ENCODE measurements at places on chromosomes 6 and 20.
A peak's percentile ranks its signal among the peaks of the same experiment; 100 is the strongest.

- no peak for DNase-seq
Measured at GRCh38 chr20:1130058-1130694, 11.8 kb downstream of the PSMF1 start.

DNA sequence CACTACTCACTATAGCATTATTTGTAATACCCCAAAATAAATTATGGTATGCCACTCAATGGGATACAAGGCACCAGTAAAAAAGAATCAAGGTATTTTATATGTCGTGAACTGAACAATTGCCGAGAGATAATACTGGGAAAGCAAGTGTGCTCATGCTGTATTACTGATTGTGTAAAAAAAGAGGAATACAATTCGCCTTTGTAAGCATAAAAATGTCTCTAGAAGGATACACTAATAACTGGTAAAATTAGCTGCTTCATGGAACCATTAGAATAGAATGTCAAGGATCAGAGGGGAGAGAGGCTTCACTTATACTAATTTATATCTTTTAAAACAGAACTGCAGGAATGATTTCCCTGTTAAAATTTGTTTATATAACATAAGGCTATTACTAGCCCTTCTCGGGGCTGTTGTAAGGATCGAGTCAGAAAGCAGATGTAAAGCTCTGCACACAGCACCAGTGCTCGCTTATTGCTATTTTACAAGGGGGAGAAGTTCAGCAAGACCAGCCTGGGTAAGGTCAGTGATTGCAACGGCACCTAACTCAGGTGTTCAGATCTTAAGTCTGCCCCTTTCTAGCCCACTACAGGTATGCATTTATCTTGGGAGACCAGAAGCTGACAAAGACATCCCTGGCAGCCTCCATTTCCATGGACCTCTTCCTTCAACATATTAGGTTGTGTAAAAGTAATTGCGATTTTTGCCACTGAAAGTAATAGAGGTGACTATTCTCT lies 61.6 kb downstream of the MYH7B start:
- no peak for DNase-seq

DNA sequence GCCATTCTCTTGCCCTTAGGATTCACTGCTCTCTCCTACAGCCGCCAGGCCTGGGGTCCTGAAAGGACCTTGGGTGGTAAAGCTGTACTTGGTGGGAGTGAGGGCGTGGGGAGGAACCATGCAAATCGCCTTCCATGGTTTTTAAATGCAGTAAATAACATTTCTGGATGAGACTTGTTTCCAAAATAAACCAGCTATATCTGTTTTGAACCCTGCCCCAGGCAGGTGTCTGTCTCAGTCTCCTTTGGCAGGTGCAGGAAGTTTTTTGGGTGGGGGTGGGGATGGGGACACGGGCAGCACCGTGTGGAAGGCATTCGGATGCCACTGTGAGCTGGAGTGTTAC lies 14.3 kb downstream of the ITPA start:
- DNase-seq: no peak

- no peak for DNase-seq
Measured at GRCh38 chr20:57724610-57725405, 15.0 kb upstream of the PMEPA1 start.

- no peak for DNase-seq
Measured at GRCh38 chr20:44835661-44836221, 25.4 kb upstream of the RIMS4 start.

GRCh38 chr6:148619891-148620290 lies 126.9 kb upstream of the UST start:
- no peak for DNase-seq

GRCh38 chr6:106084106-106084988 lies 1.8 kb upstream of the PRDM1 start:
- DNase-seq: no peak

- DNase-seq: no peak
Measured at GRCh38 chr6:10434235-10434634, 19.4 kb upstream of the TFAP2A start.

- DNase-seq: no peak
Measured at GRCh38 chr6:92589996-92590395, 829.4 kb downstream of the EPHA7 start.

GRCh38 chr6:30828027-30828962 lies 56.0 kb upstream of the DDR1 start:
- peak; percentile 90 for DNase-seq

GRCh38 chr20:20793591-20793990 lies 81.1 kb upstream of the RALGAPA2 start:
- no peak for DNase-seq

GRCh38 chr6:17883665-17884497 lies 103.6 kb downstream of the KIF13A start:
- no peak for DNase-seq

- DNase-seq: no peak
Measured at GRCh38 chr6:130381012-130381411, 15.2 kb downstream of the TMEM200A start.

DNA sequence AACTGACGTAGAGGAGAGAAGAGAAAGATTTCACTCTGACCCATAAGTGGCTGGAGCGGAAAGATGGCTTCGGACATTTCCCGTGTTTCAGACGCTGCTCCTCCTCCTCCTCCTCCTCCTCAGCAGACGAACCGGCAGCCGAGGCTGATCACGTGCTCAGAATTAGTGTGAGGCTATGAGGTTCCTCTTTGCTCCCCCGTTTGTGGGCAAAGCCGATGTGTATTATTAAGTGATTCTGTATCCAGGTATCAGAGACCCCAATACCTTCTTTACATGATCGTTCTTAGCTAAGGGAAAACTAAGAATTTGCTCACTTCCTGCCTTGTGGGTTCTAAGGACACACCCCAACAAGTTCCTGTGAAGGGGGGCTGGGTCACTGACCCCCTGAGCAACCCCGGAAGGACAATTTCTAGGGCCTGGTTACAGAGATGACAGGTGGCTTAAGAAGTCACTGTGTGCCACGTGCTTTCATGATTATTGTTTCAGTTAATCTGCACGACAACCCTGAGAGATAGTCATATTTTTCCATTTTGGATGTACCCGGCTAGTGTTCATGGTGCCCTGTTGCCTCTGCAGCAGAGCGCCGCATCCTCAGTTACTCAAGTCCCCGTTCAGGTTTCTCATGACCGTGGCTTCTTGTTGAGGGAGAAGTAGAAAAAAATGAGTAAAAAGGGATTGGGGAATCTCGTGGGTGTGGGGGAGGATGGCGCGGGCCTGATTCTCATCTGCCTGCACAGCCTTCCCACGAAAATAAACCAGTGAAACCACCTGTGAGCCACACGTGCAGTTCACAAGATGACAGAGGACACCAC lies 671.8 kb downstream of the QKI start:
- DNase-seq: no peak

DNA sequence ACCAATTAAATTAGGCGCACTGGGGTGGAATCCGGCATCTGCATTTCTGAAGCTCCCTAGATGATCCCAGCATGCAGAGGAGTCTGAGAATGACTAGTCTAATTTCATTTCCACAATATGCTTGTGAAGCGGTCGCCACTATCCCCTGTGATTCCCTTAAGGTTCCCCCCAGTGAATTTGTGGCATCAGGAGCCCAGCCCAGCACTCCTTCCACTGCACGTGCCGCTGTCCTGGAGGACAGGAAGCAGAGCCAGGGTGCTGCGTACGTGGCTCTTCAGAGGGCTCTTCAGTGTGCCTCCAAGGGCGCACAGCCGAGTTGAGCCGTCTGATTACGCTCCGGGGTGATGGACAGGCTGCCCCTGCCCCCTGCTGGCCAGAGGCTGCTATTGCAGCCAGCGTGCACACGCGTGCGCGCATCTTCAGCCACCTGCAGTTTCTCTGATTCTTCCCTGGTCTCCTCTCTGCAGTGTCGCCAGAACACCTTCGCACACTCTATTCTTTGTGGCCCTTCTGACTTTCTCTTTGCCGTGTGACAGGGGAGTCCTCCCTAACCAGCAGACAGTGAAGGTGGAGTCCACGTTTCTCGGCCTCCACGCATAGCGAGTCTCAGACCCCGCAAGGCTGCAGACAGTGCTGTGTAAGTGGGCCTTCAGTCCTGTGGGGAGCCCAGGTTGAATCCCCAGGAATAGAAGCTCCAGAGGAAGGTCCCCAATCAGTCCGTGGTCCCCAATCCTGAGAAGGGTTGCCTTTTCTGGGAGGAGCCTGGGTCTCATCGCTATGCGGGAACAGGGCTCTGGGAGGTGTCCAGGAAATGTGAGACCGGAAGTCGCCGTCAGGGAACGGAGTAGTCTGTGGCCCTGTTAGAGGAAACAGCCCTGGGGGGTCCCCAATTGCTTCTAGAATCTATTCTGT lies 16.5 kb upstream of the NCR2 start:
- DNase-seq: peak; percentile 80

- no peak for DNase-seq
Measured at GRCh38 chr20:63822276-63822696, 8.8 kb downstream of the ZBTB46 start.

DNA sequence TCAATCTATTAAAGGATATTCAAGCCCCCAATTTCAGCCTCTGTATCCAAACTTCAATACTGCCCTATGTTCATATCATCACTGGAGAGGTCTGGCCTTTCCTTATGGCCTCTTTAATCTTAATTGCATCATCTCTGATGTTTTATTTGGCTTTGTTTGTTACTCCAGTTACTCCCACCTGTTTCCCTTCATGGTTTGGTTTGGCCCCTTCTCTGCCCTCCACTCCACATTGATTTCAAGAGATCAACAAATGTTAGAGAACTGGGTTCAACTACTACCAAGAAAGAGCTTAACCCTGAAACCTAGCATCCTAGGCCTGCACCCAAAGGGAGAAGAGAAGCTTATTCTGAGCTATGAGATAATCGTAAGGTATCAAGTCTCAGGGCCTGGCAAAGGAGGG lies 221.6 kb downstream of the LAMA2 start:
- DNase-seq: no peak

DNA sequence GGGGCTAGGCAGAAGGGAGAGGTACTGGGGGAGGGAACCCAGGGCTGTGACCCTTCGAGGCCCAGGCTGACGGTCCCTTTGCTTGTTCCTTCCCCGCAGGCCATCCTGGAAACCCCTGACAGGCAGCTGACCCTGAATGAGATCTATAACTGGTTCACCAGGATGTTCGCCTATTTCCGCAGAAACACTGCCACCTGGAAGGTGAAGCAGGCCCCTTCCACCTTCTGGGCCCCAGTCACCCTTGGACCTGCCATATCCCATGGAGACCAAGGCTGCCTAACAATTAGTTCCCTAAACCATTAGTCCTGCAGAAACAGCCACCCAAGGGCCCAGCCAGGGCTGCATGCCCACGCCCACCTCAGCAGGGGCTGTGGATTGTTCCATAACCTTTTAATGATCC lies 44.9 kb downstream of the FOXP4 start:
- DNase-seq: no peak

DNA sequence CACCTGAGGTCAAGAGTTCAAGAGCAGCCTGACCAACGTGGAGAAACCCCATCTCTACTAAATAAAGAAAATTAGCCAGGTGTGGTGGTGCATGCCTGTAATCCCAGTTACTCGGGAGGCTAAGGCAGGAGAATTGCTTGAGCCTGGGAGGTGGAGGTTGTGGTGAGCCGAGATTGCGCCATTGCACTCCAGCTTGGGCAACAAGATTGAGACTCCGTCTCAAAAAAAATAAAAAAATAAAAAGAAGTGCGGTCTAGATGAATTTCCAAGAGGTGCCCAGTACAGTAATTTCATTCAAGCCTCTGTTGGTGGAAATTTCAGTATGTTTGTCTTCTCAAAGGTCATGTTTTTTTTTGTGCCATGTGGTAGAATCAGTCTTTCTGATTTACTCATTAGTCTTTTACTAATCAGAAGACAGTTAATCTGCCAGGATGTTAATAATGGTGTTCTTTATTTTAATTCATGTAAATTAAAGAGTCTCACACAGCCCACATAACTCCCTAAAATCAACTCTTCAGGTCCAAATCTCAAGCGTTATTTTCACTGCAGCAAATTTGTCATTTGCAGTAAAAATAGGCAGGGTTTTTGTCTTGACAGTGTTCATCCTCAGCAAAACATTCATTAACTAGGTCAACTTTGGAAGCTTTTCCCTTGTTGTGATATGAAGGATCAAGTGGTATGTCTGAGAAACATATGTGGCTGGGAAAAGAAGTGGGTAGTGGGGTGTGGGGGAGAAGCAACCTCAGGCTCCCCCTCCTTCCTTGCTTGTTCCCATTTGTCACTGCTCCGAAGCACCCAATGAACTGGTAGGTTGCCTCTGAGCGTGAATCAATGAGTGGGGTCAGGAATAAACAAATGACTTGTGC lies 13.3 kb downstream of the TP53INP2 start:
- no peak for DNase-seq

DNA sequence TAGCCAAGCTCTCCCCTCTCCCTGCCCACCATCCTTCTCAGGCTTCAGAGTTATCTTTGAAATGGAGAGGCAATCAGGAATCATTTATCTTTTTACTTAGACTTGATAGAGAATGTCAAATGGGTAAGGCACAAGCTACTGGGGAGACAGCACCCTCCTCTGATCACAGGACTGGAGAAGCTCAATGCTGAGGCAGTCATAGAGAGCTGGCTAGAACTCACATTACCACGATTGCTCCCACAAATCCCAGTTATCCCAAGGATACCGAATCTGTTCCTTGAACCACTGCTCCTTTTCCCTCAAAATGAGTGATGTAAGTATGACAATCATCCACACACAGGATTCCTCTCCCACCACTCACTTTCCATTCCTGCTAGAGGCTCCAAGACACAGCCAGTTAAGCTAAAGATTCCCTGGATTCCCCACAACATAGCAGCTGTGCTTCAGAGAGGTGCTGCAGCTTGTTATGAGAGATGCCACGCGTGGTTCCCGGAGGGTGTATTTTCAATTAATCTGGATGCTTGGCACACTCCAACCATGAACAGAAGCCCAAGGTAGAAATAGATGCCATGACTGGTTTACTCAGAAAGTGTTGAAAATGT lies 96.2 kb upstream of the VGLL2 start:
- DNase-seq: no peak

Data from hindlimb muscle (tissue), 1 donor.